Activated naive CD8-positive, alpha-beta T cell treated with anti-CD3 and anti-CD28 coated beads for 36 hours (primary cell): ENCODE measurements at places on chromosomes 16 and 17.

DNA sequence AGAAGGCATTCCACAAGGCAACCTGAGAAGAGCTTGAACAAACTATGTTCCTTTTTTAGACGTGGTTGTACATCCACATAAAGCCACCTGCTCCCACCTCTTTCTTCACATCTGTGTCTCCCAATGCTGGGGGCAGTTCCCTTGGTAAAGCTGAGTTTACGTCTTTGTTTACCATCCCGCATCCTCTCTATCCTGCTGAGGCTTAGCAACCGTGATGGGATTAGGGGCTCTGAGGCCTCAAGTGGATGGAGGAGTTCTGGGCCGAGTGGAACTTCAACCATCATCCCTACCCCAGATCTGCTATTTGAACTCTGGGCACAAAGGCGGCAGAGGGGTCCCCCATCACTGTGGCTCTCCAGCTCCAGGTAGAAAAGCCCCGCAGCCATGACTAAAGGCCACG is 94.2 kb upstream of the CREBBP start:
- no peak for DNase-seq

DNA sequence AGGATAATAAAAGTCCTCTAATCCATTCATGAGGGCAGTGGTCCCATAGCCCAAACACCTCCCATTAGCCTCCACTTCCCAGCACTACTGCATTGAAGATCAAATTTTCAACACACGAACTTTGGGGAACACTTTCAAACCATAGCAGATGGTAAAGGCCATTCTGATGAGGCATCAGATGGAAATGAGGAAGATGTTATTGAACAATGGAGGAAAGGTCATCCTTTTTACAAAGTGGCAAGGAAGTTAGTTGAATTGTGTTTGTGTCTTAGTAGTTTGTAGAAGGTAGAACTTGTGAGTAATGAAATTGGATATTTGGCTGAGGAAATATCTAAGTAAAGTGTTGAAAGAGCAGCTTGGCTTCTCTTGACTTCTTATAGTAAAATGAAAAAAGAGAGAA is 93.3 kb upstream of the NLRP1 start:
- no peak for DNase-seq

GRCh38 chr17:6714315-6714874 is 1.2 kb upstream of the SLC13A5 start:
- DNase-seq, result no peak

DNA sequence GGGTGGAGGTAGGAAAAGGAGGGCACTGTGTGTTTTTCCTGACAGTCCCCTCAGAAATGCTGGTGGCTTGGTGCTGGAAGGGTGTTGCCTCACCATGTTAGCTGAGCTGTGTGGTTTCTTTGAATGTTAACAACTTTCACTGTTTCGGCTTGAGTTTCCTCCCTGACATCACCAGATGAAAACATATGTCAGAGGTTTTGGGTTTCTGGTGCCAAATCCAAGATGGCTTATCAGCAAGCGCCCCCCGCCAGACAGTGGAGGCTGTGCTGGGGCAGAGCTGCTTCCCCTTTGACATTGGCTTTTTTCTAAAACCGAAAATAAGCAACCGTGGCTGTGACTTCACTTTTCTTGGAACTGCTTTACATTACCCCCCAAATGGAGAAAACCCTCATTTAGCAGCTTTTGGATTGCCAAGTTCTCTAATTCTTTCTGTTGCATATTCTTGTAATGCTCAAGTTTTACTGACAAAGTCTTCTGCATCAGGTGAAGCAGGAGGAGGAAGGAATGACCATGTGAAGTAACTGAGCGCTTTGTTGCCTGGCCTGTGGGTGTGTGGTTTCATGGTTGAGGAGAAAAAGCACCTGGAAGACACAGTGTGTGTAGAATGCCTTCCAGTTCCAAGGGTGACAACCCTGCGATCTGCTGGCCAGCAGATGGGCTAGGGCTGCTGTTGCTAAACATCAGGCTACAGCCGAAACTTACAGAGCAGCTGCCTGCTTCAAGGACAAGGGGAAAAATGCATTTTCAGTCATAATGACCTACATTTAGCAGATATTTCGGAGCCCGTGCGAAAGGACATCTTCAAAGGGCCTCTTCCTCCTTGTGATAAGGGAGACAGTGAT is 9.7 kb downstream of the RMI2 start:
- DNase-seq, result peak; percentile 87

DNA sequence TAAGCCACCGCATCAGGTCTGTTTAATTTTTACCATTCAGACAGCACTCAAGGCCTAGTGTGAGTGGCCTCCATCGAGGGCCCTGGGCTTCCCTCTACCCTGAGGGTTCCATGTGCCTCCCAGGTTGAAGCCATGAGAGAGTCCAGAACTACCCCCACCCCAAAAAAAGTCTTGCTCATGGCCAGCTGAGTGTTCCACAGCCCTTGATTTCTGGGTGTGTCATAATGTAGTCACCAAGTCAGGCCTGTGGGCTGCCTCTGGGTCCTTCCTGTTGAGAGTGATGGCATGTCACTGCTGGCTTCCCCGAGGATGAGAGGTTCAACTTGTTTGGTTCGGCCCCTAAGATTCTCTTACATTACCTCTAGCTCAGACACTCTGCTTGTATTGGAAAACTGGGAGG is 100.6 kb downstream of the PITPNC1 start:
- DNase-seq, result peak; percentile 68

DNA sequence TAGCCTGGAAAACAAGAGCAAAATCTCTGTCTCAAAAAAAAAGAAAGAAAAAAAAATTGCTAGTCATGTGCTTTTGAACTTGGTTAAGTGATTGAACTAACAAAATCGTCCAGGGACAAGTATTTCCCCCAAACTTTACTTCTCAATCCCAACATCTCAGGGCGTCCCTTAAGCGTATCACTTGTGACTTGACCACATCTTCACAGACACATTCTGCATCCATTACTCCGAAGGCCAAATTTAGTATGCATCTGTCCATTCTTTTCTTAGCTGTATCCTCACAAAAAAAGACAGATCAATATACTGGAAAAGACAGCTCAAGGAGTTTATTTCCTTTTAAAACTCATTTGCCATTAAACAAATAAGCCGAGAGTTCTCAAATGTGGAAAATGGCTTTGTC is 5.9 kb upstream of the JPT1 start:
- DNase-seq, result no peak

GRCh38 chr16:5235119-5235518 is 137.5 kb upstream of the EEF2KMT start:
- no peak for DNase-seq

GRCh38 chr17:7258731-7259554 is 3.3 kb downstream of the CLDN7 start:
- no peak for DNase-seq

GRCh38 chr16:11329071-11329491 is 16.2 kb upstream of the RMI2 start:
- DNase-seq, result no peak

- no peak for DNase-seq
These were observed 50.3 kb downstream of the N4BP1 start for GRCh38 chr16:48559462-48560211.

- DNase-seq, result no peak
These were observed 2.1 kb downstream of the FOXN1 start for GRCh38 chr17:28508211-28508724.

DNA sequence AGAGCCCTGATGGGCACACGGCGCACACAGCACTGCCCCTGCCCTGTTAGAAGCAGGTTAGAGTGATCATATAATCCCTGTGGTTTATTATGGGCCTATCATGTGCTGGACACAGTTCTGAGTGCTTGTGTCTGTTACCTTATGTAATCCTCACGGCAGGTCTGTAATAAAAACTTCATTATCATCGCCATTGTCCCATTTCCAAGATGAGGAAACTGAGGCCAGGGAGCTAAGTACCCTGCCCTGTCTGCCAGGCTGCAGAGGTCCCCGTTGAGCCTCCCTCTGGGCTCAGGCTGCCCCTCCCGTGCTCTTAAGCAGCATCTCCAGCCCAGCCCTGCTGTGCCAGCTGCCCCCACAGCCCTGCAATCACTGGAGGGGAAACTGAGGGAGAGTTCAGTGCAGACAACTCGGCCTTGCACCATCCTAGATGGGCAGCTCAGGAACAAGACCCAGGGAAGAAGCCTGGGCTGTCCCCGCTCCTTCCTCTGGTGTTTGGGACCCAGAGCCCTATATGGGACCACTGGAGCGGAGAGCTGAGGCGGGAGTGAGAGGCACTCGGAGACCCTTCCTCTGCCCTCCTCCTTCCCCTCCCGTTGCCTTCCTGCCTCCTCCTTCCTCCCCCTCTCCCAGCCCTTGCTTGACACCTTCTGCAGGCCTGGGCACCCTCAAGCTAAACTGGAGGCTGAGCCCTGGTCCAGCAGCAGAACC is 42.0 kb downstream of the WNT3 start:
- DNase-seq, result no peak
